T-cell (primary cell): ENCODE measurements at places on chromosomes 16 and 17.

DNA sequence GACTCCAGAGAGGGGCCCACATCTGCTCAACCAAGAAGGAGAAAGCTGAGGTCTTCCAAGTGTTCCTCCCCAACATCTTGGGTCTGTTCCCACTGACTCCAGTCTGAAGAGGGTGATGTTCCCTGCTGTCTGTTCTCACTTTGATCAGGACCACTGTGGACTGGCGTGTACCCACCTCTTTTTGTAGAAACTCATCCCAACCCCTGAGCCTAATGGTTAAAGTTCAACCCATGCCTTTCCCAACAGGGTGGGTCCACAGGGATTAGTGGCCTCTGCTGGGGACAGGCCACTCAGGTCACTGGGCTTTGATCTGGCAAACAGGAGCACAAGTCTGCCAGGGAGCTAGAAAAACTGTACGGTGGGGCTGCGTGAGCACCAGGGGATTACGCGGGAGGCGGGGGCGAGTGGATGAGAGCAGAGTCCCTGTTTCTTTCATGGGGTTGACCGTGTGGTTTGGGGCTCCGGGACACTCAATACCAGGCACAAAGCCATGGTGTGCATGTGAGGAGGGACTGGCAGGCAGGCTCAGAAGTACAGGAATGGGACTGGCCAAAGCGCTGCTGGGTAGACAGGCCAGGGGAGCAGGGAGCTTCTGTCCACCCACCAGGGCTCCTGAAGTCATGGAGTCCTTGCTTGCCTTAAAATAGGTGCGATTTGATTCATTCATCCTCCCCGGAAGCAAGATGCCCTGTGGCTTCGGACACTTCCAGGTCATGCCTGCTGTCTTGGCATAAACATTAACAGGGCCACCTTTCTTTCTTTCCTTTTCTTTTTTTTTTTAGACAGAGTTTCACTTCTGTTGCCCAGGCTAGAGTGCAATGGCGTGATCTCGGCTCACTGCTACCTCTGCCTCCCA, at the start of gene CA5A:
CA5A (minus strand) TSS at position 155 of the 856 bp plus-strand sequence; CDS start at position 76, 79 bp downstream.
- DNase-seq = no peak

GRCh38 chr17:18967916-18968315, 16.0 kb downstream of the SLC5A10 start:
- no peak for DNase-seq

- DNase-seq = no peak
Measured at GRCh38 chr17:77320485-77321256, 179.9 kb downstream of the SEC14L1 start.

DNA sequence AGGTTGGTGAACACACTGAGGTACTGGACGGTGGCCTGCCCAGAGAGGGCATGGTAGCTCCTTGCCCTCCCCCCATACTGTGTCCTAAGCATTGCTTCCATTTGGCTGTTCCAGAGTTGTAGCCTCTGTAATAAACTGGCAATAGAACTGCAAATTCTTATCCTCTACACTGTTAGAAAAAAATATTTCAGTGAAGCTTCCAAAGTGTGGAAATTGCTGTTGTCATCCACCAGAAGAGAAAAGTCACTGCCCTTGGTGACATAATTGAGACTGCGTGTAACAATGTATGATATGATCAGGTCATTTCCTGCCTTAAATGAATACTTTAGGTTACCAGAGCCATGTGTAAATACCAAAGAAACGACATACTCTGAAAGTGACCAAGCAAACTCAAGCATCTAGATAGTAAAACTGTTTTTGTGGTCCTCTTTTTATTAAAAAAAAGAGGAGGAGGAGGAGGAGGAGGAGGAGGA, 65.9 kb downstream of the CEP95 start:
- DNase-seq = no peak

DNA sequence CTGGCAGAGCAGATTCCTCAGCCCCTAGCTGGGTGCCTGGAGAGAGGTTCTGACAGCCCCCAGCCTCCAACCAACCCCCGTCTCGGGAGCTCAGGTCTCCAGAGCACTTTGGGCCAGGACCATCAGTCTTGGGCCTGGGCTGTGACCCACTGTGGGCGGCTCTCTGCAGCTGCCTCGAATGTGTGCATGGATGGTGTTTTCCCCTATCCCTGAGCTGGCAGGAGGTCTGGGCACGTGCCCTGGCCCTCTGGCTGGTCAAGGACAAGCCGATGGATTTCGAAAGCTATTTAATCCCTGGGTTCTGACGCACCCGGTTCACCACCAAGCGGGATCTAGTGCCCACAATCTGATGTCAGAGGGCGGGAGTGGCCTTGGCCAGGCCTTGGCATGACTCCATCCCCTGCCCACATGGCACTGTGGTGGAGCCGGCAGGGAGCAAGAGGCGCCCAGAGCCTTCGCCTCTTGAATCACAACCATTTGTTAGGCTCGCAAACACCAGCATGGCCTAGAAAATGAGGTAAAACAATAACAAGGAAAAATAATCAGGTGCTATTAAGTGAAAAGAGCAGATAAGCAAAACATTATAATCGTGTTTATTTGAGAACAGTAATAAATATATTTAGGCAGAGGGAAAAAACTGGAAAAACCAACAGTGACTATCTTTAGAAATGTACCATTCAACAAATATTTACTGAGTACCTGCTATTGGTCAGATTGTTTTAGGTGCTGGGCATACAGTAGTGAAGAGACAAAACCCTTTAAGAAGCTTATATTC, 69.3 kb upstream of the TOB1 start:
- DNase-seq = no peak

GRCh38 chr17:58273453-58274104, 7.2 kb downstream of the MPO start:
- DNase-seq = no peak

GRCh38 chr17:57259817-57260216, 3.5 kb downstream of the MSI2 start:
- no peak for DNase-seq

DNA sequence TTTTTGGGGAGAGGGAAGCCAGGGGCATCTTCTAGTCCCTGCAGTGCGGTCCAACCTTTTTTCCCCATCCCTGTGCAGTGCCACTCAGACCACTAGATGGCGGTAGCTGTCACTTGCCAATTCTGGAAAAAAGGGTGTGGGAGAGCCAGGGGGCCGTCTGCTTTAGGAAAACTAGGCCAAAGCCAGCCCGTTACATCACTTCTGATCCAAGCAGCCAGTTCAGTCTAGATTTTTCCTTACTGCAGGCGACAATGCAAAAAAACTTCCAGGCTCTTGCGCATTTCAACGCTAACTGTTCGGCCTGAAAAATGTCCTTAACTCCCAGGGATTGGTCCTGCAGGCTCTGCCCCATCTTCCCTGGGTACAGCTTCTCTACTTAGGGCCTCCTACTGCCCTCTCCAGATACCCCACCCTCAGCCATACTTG, 69.2 kb upstream of the CES5A start:
- DNase-seq = peak; percentile 31

DNA sequence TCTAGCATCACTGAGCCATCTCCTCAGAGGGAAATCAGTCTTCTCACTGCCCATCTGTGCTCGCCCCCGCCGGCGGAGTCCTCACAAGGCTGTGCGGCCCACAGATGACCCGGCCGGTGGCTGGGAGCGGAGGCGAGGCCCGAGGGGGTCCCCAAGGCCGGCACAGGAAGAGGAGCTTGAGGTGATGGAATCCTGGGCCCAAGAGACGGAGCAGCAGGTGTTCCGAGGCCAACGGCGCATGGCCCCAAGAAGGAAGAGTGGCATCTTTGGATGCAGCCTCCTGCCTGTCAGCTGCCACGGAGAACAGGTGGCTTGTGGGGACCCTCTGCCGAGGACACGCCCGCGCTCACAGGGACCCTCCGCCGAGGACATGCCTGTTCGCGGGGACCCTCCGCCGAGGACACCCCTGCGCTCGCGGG, 72.7 kb upstream of the GNG13 start:
- DNase-seq = no peak

DNA sequence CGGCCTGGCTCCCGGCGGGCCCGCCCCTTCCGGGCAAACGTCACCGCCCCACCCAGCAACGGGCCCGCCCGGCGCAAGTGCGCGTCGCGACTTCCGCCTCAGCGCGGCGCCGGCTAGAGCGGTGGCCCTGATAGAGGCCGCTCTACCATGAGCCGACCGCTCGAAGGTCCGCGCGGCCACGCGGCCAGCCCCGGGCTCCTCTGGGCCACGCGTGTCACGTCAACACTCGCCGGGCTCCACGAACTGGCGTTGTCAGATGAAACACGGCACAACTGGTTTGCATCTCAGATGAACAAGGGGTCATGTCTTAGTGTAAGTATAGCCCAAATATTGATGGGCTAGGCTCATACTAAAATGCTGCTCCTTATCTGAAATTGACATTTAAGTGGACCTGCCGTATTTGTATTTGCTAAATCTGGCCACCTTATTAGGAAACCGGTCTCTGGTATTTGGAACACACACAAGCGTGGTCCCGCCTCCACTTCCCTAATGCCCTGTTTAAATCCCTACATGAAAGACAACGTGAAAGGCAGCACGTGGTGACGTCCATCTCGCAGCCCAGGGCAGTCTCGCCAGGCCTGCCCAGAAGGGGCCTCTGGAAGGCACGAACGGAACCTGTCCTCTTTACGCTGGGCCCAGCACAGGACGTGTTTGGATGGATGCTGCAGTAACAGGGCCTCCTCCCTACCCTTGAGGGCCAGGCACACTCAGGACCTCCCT, at the start of gene ZNF598:
ZNF598 (minus strand) TSS at position 31 of the 720 bp plus-strand sequence.
- peak; percentile 57 for DNase-seq
